ENCODE measurements at places on chromosomes 1 and 21.

- DNase-seq = no peak
These were observed 199.4 kb downstream of the GABPA start for GRCh38 chr21:25934130-25934529.

- DNase-seq = no peak
These were observed 39.9 kb upstream of the TSPAN2 start for GRCh38 chr1:115129071-115129640.

DNA sequence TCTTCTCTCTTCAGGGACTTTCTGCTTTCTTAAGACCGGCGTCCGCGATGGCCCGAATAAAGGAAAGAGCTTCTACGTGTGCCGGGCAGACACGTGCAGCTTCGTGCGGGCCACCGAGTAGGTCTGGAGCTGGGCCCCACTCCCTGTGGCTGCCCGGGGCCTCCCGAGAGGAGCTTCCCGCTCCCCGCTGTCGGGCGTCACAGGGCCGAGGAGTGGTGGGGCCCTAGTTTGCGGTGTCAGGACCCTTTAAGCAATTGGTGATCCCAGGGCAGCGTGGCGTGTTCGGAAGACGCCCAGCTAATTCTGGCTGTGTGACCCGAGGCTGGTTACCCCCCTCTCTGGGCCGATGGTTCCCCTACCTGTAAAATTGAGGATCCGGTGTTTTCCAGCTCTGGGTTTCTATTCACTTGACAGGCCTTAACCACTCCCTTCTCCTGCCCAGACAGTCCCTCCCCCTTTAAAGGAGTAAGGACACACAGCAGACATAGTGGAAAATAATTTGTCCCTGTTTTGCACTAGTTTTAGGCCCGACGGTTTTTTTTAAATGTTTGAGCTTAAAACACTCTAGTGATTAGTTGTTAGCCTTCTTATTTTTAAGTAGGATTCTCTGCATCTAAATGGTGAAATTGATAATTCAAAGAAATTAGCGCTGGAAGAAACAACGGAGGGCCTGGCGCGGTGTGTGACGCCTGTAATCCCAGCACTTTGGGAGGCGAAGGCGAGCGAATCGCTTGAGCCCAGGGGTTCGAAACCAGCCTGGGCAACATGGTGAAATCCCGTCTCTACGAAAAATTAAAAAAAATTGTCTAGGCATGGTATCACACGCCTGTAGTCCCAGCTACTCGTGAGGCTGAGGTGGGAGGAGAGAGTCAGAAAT is 553 bp downstream of the TTF2 start:
- peak; percentile 54 for DNase-seq

- DNase-seq = no peak
These were observed 3.3 kb downstream of the IFNGR2 start for GRCh38 chr21:33406493-33406892.

GRCh38 chr21:14699433-14700407 is 153.6 kb upstream of the SAMSN1 start:
- DNase-seq = no peak

DNA sequence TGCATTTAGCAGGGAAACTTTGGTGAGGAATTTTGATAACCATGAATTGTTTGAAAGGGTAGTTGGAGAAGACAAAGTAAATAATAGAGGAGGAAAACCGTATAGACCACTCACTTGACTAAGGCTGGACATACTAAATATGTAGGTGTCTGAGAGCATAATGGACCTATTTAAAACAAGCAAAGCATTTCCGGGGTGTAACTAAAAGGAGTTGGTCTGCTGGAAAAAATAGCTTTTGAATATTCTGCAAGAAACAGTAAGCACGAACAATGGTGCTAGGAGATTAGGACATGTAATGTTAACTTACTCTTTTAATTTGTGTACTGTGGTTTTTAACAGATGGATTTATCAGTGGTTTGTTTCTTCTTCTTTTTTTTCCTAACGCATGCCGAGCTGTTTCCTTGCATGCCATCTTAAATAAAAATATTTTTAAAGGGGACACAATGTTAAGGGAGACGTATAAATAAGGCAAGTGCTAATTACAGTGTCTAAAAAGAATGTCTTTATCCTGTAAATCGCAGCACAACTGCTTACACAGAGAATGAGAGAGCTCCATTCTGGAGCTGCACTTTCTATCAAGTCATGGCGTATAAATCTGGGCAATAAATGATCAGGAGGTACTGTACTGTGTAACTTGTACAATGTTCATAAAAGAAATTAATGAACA is 492.1 kb downstream of the LMO4 start:
- no peak for DNase-seq

DNA sequence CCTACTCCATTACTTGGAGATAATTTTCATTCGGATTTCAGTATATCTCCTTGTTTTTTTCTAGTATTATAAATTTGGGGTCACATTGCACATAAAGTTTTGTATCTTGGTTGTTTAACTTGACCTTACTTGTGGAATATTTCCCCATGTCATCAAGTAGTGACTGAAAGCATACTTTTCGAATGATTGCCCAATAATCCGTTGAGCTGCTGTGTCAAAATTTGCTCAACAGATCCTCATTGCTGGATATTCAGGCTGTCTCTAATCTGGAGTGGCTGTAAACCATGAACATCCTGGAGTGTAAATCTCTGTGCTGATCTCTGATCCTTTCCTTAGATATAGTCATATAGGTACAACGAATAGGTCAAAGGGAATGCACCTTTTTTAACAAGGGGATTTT is 4.9 kb downstream of the NIPAL3 start:
- no peak for DNase-seq

DNA sequence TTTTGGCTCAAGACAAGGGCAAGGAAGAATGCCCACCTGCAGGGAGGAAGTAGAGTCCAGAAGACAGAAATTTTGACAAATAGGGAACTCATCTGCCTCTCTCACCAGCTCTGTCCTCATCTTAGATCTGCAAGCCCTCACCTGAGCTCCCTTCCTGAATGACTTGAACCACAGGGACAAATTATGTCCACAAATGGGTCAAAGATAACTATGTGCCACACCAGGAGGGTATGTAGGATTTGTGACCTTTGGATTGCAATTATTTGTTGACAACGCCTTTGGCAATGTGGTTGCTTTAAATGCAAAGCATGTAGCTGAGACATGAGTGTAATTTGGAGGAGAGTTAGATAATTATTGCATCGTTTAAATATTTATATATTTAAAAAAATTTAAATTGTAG is 79.5 kb downstream of the GRIK1 start:
- DNase-seq = no peak

GRCh38 chr1:114595602-114596001 is 14.2 kb upstream of the BCAS2 start:
- no peak for DNase-seq

GRCh38 chr1:66434096-66434495 is 99.9 kb upstream of the SGIP1 start:
- DNase-seq = no peak

GRCh38 chr1:21524220-21524619 is 15.0 kb downstream of the ALPL start:
- DNase-seq = no peak

- no peak for DNase-seq
These were observed 14.7 kb downstream of the NMNAT2 start for GRCh38 chr1:183403498-183403897.

- DNase-seq = no peak
These were observed 627 bp downstream of the ADARB1 start for GRCh38 chr21:45074818-45075595.

DNA sequence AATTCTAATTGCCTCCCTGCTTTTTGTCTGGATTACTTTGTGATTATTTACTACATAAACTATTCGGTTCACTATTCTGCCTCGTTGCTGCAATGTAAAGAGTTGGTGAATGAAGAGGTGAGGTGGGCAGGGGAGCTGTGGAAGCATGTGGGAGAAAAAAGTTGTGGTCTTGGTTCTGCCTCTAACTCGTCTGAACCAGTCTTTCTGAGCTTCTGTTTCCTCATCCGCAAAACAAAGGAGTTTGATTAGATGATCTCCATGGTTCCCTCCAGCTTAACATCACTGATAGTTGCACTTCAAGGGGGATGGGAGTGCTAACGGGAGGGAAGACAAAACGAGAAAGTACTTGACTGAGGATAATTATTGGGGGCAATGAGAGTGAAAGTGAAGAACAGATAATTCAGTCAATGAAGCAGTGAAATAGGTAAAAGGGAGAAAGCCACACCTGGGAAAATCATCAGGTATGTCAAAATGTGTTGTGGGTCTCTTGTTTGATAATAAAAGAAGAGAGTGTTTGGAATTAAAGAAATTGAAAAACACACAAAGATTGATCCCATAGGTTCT is 26.2 kb upstream of the UHMK1 start:
- DNase-seq = no peak

GRCh38 chr1:165408518-165408917 is 36.4 kb downstream of the RXRG start:
- peak; percentile 31 for DNase-seq

- DNase-seq = peak; percentile 40
These were observed 5.1 kb downstream of the CA14 start for GRCh38 chr1:150262388-150263320.

GRCh38 chr1:154845879-154846278 is 24.2 kb downstream of the KCNN3 start:
- DNase-seq = no peak

DNA sequence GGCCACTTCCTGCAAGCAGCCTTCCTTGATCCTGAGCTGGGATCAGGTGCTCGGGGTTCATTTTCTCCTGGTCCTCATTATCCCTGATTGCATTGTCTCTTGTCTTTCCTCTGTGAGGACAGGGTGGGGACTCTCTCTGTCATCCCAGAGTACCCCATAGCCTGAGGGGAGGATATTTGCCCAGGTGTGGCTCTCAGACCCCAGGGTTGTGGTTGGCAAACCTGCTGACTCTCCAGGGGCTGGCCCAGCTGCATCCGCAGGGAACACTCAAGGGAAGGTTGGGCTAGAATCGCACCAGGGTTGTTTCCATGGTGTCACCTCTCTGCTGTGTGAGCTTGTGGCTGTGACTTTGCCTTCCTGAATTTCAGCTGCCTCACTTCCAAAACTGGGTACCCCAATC is 276.8 kb upstream of the C1orf174 start:
- no peak for DNase-seq

DNA sequence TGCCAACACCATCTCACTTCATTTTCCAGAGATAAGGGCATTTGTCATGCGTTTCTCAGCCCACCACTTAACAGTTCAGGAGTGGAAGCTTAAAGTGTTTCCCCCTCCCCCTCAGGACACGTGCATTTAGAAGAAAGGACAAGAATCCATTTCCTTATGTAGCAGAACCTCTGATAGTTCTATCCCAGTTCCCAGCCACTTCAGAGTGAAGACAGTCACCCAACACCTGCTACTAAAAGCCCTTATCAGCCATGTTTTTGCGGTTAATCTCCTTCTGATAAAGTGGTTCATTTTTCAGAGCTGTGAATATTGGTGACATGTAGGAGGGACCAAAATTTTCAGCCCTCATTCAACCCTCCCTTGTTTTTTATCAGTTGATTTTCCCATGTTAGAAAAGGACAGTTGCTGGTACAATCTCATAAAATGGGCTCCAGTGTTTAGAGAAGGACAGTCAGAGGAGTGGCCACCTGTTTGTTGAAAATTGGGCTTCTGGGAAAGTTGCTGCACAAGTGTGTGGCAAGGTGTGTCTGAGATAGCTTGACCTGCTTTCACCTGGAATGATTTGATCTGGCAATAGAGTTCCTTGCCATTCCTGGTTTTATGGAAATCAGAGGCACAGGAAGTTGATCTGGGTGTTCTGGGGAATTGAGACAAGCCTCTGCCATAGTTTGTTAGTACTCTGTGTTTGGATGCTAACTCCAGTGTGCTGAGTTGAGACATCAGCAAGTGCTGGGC is 114.0 kb downstream of the PPP1R12B start:
- DNase-seq = no peak

DNA sequence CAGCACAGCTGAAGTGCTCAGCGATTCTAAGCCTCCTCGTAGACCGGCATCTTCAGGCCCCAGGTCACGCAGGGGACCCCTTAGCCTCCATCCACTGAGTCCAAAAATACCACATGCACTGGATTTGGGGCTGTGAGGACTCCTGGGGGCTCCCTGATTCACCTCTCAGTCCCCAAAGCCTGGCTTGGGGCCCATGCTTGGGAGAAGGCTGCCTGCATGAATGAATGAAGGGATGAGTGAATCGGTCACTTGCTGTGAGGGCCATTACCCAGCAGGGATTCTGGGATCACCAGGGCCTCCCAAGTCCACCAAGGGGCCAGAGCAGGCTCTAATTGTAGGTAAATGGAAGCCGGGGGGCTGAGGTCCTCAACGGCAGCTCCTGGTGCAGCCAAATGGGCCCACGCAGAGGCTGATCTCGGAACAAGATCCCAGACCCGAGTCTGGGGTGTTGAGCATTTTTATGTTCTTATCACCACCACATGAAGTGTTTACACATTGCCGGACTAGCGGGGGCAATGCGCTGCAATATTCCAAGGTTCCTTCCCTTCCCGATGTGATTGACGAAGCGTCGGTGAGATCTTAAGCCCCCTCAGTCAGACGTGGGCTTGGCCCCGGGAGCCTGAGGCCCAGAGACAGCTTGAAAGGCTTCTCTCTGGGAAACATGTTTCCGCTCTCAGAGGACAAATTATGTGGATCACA is 13.6 kb upstream of the ARHGEF16 start:
- no peak for DNase-seq

DNA sequence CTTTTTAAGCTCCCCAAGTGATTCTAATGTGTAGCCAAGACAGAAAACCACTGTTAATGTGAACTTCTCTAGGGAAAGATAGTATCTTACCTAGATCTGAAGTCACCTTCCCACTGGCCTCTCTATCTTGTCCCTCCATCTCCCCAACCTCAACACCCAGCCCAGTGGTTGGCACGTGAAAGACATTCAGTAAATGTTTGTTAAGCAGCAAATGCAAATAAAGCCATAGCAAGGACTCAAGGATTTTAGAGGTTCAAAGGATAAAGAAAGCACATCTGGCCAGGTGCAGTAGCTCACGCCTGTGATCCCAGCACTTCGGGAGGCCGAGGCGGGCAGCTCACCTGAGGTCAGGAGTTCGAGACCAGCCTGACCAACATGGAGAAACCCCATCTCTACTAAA is 9.8 kb downstream of the CLCC1 start:
- no peak for DNase-seq

DNA sequence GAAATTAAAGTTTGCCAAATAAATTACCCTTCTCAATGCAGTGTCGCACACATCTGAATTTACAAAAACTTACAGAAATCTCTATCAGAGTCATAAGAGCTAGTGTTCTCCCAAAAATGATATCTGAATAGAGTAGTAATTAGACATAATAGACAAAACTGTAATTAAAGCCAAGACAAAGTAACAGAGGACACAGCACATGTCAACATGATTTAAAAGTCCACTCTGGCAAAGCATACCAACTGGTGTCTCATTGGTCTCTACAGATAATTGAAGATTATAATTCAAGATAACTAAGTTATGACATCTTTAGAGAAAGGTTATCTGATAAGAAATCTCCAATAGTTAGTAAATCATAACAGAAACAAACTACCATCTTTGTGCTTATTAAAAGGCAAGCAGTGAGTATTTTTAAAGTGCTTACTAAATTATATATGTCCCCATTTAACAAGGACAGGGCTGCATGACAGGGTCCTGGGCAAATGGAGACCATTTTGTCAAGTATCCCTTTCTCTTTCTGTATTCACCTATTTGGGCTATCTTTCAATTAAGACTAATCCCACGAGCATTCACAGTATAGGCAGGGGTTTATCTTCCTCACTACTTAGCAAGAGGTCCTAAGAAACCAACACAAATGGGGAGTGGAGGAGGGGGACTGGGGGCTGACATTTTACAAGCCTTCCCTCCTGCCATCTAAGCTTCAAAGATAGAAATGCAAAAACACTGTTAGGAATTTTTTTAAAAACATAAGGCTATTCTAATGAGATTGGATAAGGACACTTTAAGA is 26.0 kb downstream of the PTP4A2 start:
- no peak for DNase-seq

- no peak for DNase-seq
These were observed 10.9 kb downstream of the SLC41A1 start for GRCh38 chr1:205802060-205802459.

- no peak for DNase-seq
These were observed 17.2 kb downstream of the DSCAM start for GRCh38 chr21:40829791-40830190.
